LHCN-M2 (cell line): ENCODE measurements at places on chromosomes 13 and 19. TPM values are rescaled to one million over a fixed set of nuclear protein-coding genes. Genes with fewer than 3 reads are reported as not detected.

Gene SMAD9
- 5.1 and 6.8 TPM in 2 replicates for total RNA-seq

GRCh38 chr13:113815151-113816058 is 48.5 kb downstream of the GAS6 start:
- DNase-seq = no peak

DNA sequence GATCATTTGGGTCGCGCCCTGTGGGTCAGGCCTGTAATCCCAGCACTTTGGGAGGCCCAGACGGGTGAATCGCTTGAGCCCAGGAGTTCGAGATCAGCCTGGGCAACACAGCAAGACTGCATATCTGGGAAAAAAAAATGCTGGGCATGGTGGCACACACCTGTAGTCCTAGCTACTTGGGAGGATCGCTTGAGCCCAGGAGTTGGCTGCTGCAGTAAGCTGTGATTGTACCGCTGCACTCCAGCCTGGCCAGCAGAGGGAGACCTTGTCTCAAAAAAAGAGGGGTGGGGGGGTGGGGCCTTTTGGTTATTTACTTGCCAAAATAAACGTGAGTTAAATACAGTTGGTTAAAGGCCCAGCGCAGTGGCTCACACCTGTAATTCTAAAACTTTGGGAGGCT is 9.8 kb upstream of the ZNF544 start:
- peak; percentile 20 for DNase-seq

GRCh38 chr19:11286312-11286974 is 9.5 kb upstream of the TSPAN16 start:
- no peak for DNase-seq

DNA sequence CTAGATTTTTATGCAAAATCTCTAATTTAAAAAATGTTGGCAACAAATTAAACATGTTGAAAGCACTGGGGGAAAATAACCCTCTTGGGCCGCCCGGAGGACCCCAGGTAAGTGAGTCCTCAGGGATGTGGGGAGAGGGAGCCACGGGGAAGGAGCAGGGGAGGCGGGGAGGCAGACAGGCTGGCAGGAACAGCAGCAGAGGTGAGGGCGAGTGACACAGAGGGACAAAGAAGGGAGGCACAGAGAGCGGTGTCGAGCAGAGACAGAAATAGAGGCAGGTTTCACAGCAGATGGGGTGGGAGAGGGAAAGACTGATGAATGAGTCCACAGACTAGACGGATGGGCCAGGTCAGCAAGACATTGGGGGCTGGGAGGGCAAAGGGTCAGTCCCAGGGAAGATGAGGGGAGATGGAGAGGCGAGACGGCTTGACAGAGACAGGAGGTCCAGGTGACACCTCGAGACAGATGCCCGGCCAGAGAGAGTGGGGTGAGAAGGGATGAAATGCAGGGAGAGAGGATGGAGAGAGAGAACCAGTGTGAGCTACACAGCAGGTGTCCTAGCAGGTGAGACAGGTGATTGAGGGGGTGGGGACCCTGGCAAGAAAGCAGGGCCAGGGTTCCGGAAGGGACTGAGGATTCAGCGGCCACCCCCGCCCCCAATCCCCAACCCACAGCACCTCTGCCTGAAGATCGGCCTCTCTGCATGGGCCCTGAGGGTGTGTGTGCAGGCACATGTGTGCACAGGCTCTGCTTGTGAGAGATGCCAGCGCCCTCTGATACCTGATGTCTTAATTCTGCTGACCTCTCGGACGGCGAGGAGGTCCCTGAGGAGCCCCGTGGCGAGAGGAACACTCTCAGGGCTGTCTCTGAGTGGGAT is 3.8 kb downstream of the LRRC4B start:
- no peak for DNase-seq

DNA sequence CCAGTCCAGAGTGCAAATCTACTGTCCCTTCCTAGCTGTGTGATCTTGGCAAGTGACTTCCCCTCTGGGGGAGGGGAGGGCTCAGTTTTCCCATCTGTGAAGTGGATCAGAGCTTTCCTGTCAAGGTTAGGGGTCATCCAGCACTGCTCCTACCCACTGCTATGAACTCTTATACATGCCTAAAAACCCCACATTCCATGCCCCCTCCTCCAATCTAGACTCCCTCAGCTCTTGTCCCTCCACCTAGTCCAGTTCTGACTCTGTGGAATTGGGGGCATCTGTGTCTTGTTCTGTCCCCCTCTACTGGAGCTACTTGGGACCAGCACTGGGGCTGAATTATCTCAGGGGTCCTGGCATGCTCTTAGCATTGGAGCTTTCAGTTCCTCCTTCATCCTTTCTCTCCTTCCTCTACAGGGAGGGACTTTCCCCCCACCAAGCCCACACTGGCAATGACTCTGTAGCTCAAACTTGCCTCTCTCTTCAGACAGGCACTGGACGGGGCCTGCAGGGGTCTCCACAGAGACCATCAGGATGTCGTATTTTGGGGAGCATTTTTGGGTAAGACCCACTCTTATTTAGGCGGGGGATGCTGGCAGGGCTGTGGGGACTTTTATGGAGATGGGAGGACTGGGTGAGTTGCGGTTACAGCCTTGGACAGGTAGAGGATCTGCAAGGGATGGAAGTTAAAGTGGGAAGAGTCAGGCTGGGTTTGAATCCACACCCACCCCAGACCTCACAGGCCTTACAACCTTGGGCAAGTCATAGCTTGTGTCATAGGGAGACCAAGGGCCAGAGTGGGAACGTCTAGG is 3.6 kb downstream of the FCHO1 start:
- no peak for DNase-seq

- DNase-seq = no peak
These were observed 58.5 kb upstream of the SLITRK1 start for GRCh38 chr13:83940742-83941141.

- peak; percentile 63 for DNase-seq
These were observed 340.0 kb downstream of the DNAJC15 start for GRCh38 chr13:43363156-43363953.

- DNase-seq = no peak
These were observed 10.9 kb downstream of the FREM2 start for GRCh38 chr13:38697628-38698333.

DNA sequence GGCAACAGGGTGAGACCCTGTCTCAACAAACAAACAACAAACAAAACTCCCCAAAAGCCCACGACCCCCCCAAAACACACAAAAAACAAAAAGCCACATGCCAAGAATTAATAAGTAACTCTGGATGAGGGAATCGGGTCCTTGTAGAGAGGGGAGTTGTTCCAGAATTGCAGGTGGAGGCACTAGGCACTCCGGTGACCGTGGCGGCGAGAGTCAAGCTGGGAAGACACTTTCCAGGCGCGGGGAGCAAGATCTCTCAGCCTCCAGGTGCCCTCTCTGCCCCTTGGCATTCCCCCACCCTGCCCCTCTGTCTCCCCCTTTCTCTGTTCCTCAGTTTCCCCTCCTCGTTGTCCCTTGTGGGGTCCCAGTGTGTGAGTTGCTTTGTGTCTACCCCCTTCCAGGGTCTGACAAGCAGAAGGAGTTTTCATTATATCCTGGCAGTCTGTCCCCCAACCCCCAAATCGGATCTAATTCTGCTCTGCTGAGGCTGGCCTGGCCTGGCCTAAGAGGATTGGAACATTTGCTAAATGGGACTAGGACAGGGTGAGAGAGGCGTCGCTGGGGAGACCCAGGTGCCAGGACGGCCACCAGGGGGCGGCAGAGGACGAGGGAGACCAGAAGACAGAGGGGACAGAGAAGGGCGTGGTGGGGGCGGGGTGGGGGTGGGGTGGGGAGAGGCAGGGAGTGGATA is 8.3 kb upstream of the CRX start:
- DNase-seq = peak; percentile 46
